ENCODE measurements at places on chromosomes 6 and 20. TPM values are rescaled to one million over a fixed set of nuclear protein-coding genes. Genes with fewer than 3 reads are reported as not detected.

BPI gene
- not detected for total RNA-seq

SAMD10 gene
- total RNA-seq: 17.2 TPM

OPRM1 gene
- total RNA-seq: not detected

SYCP2L gene
- not detected for total RNA-seq

ZNF76 gene
- total RNA-seq: 60.8 TPM

ARMC2 gene
- total RNA-seq: 8.7 TPM

DEFB132 gene
- total RNA-seq: not detected

IL17A gene
- total RNA-seq: 0.50 TPM

PHF10 gene
- total RNA-seq: 64.3 TPM

DOK5 gene
- total RNA-seq: not detected

CST5 gene
- total RNA-seq: not detected

KATNA1 gene
- 15.2 TPM for total RNA-seq

RNF182 gene
- total RNA-seq: 0.25 TPM
